Stimulated activated CD8-positive, alpha-beta memory T cell treated with anti-CD3 and anti-CD28 coated beads, Interleukin-12 subunit alpha, Interleukin-12 subunit beta, amount 100 ng/mL, for 1 hour (primary cell): ENCODE measurements at places on chromosomes 2 and 18.

GRCh38 chr2:209495855-209496585, 72.2 kb downstream of the MAP2 start:
- no peak for DNase-seq

DNA sequence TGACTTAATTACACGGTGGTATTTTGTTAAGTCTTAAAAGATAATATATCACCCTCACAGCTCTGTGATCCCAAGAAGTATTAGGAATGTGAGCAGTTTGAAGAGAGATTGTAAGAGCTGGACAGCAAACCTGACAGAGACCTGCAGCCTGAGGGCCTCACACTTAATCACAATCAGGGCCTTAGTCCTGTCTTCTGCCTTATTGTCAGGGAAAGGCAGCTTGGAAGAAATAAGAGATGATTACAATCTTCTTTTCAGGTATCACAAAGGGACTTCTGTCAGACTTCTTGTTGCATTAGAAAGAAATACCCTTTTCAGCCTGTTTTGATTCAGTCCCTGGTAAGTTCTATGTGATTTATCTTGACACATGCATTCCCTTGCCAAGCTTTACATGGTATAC, 1433.8 kb upstream of the SLC39A10 start:
- no peak for DNase-seq

DNA sequence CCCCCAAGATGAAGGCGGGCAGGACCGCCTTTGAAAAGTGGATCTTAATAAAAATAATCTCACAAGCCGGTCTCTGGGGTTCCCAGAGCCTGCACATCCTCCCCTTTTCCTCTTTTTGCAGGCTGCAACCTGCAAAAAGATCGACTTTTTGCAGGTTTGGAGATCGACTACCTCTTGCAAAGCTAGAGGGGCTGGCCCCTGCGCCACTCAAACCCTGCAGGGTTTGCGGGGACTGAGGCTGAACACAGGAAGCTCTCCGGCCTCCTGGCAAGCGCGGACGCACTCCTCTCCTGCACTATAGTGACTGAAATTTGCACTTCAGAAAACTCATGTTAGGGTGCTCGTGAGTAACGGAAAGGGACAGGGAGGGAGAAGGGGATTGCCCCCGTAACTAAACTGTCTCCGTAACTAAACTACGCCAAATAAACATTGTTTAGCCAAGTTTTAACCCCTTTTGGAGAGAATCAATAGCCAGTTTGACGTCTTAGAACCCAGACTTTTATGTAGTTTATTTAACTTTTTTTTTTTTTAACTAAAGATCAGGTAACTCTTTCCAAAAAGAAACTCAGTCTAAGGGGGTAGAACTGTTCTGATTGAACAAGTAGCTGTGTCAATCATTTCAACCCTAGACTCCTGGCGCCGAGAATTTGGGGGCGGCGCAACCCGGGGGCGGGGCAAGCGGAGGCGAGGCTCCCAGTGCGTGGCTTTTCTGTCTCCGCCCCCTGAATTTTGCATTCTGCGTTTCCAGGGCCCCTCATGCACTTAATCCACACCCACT, 2.5 kb downstream of the IGFBP5 start:
- peak; percentile 32 for DNase-seq

DNA sequence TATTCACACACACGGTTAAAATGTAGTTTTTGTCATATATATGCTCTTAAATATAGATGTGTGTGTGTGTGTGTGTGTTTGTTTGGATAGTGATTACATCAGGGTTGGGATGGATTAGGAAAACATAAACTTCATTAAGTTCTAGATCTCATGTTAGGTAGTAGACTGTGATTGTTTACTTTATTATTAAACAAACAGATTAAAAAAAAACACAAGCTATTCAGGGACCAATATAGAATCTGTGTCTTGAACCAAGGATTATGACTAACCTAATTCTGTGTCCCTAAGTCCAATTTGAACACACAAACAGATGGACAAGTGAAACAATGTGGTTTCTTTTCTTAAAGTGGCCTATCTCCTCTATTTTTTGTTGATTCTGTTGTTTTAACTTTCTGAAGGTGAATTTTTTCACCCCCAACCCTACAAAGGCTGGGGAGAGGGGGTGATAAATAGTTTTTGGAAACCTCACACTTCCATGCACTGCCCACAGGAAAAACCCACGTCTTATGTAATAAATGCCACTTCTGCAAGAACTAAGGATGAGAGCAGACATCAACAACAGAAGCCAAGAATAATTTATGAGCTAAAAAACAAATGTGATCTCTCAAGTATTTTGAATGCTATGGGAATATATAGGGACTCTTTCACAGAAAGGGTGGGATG, 40.7 kb downstream of the IL1R2 start:
- no peak for DNase-seq

GRCh38 chr2:221156062-221156734, 415.9 kb downstream of the EPHA4 start:
- DNase-seq, result no peak

- no peak for DNase-seq
Observed at GRCh38 chr18:58645398-58645797, 16.5 kb upstream of the ALPK2 start.

DNA sequence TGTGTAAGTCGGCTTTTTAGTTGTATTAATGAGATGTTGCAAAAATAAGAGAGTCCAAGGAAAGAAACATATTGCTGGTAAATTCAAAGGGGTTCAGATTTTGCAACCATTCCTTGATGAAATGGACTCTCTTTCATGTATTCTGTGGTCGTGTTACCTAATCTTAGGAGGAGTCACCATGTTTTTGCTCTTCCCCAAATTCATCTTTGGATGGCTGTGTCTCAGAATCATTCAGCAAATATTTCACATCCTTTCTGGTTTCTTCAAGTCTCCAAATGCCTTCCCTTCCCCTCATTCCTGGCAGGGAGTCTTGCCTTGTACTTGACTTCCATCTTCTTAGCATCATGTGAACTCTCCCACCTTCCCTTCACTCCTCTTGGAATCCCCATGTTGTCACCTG, 66.1 kb downstream of the PTPRM start:
- DNase-seq, result no peak
